ENCODE measurements at places on chromosomes 1 and 21. TPM values are rescaled to one million over a fixed set of nuclear protein-coding genes. Genes with fewer than 3 reads are reported as not detected.

DNA sequence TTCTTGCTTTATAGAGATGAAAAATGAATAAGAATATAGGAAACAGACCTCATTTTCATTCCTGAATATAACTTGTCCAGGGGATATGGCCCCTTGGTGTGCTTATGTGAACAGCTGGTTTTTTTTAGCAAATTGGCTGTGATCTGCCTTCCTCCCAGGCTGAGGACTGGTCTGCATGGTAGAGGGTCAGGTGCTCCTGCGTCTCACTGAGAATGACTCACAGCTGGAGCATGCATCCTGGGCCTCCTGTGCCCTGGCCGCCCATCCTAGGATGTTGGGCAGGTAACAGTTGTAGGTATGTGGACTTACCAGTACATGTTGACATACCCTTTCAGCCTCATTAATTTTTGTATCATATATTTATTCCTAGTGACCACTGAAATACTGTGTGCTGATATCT lies 29.8 kb downstream of the AGT start:
- H3K27me3 ChIP-seq, result no peaks in the 10 kb centered on the region
- H3K27ac ChIP-seq, result no peak overlapping the region
- DNase-seq, result no peak
- H3K36me3 ChIP-seq, result peaks cover 23% of the 10 kb centered on the region

DNA sequence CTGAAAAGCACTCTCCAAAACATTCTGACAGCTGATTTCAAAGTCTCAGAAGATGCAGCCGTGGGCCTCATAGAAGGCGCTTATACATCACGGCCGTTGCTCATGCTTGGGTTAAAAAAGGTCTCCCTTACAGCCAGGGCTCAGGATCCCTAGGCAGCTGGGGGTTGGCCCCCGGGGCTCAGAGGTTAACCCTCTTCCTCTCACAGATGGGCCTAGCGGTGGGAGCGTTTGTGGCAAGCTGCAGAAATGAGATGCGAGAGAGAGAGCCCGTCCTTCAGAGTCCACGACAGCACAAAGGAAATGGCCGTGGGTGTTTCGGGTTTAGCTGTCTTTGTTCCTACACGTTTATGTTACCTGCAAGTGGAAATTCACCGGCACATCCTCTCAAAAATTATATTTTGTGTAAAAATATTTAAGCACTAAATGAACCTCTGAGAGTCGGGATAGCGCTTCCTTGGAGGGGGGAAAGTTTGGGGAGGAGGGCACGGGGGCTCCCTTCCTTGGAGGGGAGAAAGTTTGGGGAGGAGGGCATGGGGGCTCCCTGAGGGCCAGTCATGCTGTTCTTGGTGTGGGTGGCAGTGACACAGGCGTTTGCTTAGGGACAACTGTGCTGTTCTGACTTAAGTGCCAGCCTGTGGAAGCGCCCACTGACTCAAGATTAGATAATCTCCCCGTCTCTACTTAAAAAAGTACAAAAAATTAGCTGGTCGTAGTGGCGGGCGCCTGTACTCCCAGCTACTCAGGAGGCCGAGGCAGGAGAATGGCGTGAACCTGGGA lies 20.5 kb upstream of the PRDM15 start:
- no peaks in the 10 kb centered on the region for H3K27me3 ChIP-seq
- H3K4me3 ChIP-seq, result no peak overlapping the region
- DNase-seq, result no peak
- H3K36me3 ChIP-seq, result peaks cover 30% of the 10 kb centered on the region

DNA sequence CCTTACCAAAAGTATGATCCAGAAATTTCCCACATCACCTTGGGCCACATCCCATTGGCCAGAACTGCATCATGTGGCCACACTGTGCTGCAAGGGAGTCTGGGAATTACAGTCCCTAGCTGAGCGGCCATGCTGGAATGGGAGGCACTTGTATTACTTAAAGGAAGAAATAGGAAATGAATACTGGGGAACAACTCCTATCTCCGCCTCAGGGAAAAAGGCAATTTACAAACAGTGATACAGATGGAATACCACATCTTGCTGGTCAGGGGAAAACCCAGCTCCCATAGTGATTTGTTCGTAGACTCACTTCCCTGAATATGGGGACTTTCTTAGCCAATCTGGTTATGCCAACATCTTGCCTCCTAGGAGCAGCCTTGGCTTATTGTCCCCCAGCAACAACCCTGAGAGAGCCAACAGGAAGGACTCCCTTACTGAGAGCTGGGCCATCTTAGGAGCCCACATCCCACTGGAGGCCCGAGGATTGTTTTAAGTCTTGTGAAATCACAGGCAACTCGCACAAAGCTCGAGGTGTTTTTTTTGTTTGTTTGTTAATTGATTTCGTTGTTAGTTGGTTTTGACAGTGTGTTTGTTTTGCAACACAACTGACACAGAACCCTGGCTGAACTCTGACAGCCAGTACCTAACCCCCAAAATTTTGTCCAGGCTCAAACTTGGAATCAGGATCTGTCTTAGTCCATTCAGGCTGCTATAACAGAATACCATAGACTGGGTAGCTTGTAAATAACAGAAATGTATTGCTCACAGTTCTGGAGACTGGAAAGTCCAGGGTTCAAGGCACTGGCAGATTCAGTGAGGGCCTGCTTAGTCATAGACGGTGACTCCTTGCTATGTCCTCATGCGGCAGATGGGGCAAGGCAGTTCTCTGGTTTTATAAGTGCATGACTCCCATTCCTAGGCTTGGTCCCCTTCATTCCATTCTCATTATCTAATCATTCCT lies 14.9 kb downstream of the CDA start:
- peak; percentile 96 for DNase-seq
- H3K4me1 ChIP-seq, result peaks cover 22% of the 10 kb centered on the region
- no peak overlapping the region for H3K4me3 ChIP-seq
- H3K27me3 ChIP-seq, result no peaks in the 10 kb centered on the region
- peak overlapping the region; percentile 61 for H3K27ac ChIP-seq

GRCh38 chr1:234325878-234326496 lies 47.3 kb upstream of the COA6 start:
- no peak overlapping the region for H3K4me3 ChIP-seq
- H3K36me3 ChIP-seq, result no peaks in the 10 kb centered on the region
- no peak for DNase-seq
- peaks cover 4% of the 10 kb centered on the region for H3K27me3 ChIP-seq

- peaks cover 6% of the 10 kb centered on the region for H3K4me1 ChIP-seq
- H3K36me3 ChIP-seq, result no peaks in the 10 kb centered on the region
- no peak overlapping the region for H3K4me3 ChIP-seq
- no peak for DNase-seq
Measured at GRCh38 chr1:153520818-153521476, 14.8 kb downstream of the S100A6 start.

DNA sequence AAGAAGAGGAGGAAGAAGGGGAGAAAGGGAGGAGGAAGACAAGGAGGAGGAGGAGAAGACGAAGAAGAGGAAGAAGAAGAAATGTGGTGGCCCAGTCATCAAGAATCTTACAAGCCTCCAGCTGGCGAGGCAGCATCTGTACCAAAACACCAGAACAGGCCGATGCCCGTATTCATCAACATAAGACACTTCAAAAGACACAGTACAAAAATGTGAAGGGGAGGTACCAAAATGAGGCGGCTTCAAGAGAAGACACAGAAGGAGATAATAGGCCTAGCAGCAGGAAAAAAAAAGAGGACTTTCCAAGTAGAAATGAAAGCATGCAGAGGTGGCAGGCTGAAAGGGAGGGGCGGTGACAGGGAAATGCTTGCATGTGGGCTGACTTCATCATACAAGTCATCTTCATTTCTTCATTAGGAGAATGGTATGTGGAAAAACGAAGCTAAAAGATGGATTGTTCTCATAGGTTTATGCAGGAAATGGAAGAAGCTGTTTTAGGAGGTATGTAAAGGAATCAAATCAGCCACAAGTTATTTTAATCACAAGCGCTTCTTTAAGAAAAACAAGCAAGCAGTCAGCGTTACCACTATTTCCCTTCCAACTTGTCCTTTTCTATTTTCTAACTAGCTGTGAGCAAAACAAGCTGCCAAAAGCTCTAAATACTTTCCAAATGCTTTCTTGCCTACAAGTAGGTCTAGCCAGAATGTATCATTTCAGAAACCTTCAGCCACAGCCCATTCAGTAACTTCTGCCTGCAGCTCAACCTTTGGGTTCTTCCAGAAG lies 192.3 kb downstream of the SLC45A1 start:
- DNase-seq, result peak; percentile 88
- H3K4me3 ChIP-seq, result peak overlapping the region; percentile 25

Gene FNDC5
- total RNA-seq, result 1.7 TPM

Gene C1QB
- not detected for total RNA-seq

Gene SPATA45
- total RNA-seq, result not detected

Gene CDA
- 0.90 TPM for total RNA-seq

Gene WLS
- total RNA-seq, result 157 TPM

Gene RPTN
- not detected for total RNA-seq

Gene OR2G6
- not detected for total RNA-seq

Measured in IMR-90 (cell line).